ENCODE measurements at places on chromosomes 12 and 14.

GRCh38 chr12:106791531-106791930 lies 17.0 kb downstream of the RIC8B start:
- no peak for DNase-seq

DNA sequence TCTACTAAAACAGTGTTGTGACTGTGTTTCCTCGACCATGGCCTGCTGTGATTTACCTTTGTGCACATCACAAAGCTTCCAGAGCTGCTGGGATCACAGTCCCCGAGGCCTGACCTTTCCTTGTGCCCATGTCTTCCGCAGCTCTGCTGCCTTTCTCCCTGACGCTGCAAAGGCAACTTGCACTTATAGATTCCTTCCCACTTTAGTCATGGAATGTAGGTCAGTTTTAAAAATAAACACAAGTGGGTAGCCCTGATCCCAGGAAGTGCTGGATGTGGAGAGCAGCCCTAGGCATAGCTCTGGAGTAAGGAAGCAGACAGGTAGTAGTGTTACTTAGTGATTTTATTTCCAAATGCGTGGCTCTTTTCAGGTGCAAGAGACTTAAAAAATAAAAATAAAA lies 825.7 kb downstream of the AACS start:
- no peak for DNase-seq

DNA sequence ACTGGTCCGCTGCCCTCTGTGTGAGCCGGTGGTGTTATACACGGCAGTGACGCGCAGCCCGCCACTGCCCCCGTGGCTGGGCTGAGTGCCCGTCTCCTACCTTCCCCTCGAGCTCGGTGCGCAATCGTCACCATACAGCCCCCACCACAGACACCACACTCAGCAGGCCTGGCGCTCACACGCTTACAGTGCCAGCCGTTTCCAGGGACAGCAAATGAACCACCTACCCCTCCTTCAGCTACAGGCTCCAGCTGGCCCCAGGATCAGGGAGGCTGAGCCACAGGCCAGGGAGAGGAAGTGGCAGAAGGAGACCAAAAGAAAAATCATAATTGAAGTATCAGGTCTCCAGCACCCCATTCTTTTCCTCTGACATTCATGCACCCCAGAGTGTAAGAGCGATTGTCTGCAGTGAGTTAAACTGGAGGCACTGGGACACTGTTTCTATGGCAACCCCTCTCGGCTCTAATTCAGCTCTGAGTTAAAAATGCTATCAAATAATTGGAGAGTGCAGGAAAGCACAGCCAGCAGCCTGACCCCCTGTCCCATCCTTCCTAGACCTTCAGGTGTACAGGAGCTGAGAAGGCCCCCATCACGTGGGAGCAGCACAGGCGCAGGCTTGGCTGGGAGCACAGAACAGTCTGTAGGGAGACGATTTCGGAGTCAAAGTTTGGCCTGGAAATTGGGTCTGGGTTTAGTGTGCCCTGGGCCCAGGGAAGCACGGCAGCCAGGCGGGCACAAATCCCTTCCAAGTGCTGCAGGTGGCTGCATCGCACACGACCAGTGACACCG lies 18.0 kb downstream of the LRTM2 start:
- peak; percentile 59 for DNase-seq

GRCh38 chr14:51079085-51079484 lies 15.8 kb downstream of the TRIM9 start:
- no peak for DNase-seq

GRCh38 chr14:94805680-94806288 lies 35.9 kb upstream of the GSC start:
- DNase-seq: no peak

GRCh38 chr12:31519511-31519910 lies 71.4 kb downstream of the DENND5B start:
- no peak for DNase-seq

DNA sequence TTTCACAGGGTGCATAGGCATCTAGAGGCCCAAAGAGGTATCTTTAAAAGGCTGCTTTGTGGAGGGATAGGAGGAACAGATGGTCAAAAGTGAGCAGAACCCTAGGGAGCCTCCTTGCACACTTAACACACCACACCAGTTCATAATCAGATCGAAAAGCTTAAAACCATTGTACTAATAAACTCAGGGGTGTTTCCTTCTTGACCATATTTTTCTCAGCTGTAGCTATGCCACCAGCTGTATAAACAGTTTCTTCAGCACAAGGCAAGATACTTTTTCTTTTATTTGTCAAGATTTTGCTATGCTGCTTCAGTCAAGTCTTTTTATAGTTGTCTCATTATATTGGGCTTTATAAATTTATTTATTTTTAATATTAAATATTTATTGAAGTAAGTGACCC lies 88.7 kb downstream of the RIC8B start:
- DNase-seq: no peak

DNA sequence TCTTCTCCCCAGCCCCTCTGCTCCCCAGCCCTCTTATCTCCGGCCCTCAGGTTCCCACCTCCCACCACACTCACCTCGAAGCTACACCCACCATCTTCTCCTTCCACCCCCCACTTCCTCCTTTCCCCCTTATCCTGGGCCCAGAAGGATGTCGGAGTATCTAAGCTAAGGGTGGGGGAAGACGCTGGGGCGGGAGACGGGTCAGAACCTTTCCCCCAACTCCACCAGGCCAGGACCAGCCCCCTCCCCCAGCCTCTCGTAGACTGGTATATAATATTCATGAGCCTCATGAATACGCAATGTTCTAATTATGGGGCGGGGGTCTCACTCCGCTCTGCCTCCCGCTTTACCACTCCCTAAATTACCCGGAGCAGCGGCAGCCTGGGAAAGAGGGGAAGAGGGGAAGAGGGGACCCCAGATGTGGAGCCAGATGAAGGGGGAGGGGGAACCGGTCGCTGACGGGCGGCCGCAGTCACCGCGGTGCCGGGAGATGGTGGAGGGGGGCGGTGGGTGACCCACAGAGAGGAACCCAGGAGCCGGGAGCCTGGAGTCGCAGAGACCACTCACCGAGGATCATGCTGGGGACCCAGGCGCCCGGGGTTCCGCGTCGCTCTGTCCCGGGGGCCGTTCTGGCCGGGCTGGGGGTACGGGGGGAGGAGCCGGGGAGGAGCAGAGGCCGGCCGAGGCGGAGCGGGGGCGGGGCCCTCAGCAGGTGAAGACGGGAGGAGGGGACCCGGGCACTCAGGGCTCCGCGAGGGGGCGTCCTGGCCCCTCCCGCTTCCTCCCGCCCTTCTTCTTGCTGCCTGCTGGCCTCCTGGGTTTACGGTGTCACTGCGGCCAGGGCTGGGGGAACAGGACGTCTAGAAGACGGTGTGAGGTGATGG lies 6.4 kb upstream of the ZNF385A start:
- peak; percentile 92 for DNase-seq

DNA sequence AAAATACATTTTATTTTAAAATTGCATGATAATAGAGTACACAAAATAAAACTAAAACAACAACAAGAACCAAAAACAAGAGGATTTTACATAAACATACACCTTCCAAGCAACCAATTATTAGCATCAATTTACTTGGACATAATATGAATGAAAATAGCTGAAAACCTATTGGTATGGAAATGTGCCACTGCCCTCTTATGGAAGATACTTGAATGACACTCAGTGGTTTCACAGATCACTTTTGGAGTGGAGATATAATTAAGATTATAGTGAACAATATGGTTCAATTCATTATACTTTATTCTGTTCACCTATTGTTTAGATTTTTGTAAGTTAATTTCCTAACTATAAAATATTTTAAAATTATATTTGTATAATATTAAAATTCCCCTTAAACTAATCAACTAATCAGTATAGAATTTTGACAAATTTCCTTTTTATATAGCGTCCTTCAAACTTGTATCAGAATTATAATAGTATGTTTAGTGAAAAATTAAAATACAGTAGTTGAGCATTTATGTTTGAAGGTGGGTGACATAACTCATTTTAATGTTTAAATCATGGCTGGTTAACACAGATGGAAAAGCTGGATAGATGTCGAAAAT lies 70.1 kb downstream of the SLC6A15 start:
- no peak for DNase-seq

DNA sequence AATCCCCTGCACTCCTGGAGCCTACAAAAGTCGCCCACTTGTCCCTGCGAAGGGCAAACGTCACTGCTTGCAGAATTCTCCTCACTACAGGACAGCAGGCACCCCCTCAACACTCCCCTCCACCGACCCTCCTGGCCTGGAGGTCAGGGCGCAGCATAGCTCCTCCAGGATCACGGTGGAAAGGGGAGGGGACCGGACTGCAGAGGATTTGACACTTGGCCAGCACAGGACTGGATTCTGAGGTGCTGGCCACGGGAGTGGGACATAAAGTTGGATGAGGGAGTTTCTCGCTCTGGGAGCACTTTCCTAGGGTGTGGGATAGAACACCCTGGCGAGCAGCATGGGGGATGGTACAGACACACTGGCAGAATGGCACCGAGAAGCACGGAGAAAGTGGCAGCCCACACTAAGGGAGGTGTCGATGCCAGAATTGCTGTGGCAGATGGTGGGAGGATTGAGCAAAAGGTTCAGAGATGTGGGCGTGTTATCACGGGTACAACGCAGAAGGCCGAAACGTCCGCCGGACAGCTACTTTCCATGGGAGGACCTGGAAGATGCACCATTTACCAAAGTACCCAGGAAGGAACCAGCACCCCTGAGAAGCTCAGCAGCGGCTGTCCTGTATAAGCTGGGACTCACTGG lies 51.4 kb upstream of the DIO3 start:
- peak; percentile 57 for DNase-seq

DNA sequence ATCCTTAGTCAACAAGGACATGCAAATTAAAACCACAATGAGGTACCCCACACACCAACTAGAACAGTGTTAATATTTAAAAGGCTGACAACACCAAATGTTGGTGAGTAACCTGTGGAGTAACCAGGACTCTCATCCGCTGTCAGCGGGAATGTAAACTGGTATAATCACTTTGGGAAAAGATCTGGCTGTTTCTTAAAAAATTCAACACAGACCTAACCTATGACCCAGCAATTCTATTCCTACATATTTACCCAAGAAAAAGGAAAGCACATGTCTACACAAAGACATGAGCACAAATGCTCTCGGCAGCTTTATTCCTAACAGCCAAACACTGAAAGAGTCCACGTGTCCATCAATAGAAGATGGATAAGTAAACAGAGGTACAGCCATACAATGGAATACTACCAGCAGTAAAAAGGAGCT lies 26.6 kb downstream of the NRDE2 start:
- no peak for DNase-seq

DNA sequence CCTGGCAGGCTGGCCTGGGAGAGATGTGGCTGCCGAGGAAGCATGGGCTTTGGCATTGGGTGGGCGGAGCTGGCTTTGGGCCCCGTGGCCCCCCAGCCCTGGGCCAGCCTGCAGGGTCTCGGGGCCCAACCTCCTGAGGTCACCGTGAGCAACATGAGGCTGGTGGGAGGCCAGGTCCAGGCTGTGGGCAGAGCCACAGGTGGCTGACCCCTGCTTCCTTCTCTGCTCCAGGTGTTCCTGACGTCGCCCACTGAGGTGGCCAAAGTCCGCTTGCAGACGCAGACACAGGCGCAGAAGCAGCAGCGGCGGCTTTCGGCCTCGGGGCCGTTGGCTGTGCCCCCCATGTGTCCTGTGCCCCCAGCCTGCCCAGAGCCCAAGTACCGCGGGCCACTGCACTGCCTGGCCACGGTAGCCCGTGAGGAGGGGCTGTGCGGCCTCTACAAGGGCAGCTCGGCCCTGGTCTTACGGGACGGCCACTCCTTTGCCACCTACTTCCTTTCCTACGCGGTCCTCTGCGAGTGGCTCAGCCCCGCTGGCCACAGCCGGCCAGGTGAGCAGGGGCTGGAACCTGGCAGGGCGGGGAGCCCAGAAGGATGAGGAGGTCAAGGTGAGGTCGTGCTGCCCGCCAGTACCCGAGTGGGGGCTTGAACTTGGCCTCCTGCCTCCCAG lies 5.5 kb downstream of the SLC25A47 start:
- no peak for DNase-seq

- DNase-seq: peak; percentile 76
These were observed 54.9 kb upstream of the SRSF5 start for GRCh38 chr14:69711881-69712560.

- DNase-seq: no peak
These were observed 44.3 kb downstream of the RNF34 start for GRCh38 chr12:121443911-121444841.

- no peak for DNase-seq
These were observed 26.9 kb downstream of the TCP11L2 start for GRCh38 chr12:106329231-106329982.

DNA sequence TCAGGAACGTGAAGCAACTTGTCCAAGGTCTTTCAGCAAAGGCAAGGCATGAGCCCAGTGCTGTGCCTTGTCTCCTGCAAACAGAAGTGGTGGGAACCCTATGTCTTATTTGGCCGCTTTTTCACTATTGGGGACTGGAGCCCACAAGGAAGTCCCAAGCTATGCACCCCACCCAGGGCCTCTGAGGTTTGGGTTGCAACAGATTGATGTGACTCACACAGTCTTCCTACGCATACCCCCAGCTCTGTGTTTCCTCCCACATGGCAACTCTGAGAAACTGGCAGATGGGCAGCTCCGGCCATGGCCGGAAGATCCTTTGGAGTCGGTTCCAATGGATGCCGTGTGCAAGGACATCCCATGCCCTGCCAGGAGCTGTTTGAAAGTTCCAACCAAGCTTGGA lies 28.3 kb upstream of the CMKLR1 start:
- DNase-seq: no peak

DNA sequence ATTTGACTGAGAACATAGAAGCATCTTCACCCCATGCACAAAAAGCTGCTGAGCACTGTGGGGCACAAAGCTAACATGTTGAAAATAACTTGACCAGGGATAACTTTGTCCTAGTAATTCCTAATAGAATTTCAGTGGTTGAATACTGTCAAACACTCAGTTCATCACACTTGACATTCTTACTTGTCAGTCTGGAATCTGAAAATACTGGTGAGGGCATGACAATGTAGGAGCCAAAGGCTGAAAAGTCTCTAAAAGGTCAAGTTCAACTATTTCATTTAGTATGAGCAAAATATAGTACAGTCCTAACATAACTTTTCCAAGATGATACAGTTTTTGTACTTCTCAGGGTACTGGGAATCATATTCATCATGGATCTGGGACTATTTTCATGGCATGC lies 504.4 kb upstream of the LMO3 start:
- DNase-seq: no peak

GRCh38 chr14:29926701-29927375 lies 809 bp downstream of the PRKD1 start:
- DNase-seq: peak; percentile 80

DNA sequence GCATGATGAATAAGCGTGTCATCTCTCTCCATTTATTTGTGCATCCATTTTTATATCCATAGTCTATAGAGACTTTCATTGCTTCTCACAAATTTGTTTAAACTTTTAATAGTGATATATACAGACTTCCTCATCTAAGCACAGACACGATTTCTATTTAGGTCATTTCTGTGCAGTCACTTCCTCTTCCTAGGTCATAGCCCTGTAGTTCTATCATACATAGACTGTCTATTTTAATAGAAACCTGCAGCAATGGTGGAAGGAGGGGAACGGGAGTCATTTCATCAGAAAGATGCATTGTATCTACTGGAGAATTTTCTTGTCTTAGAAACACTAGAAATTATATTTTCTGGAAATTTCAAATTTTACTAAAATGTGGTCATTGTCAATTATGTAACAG lies 133.4 kb upstream of the FGD4 start:
- no peak for DNase-seq

All from spleen (tissue), 13 donors.